ENCODE measurements at places on chromosomes 1 and 21.

DNA sequence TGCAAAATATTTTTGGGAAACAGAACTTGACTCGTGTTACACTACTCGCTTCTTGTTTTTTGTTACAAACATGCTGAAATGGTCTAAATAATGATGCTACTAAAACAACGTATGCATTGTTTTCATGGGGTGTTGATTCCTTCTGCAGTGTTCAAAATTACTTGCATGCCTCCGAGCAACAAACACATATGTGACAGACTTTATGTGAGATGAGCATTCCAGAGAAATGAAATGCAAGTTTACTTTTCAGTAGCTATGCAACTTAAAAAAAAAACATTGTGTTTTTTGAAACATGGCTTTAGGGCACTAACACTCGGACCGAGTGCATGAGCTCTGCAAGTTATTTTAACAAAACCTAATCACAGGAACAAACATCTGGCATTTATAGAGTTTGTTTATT lies 84.8 kb downstream of the CAMTA1 start:
- DNase-seq = no peak

DNA sequence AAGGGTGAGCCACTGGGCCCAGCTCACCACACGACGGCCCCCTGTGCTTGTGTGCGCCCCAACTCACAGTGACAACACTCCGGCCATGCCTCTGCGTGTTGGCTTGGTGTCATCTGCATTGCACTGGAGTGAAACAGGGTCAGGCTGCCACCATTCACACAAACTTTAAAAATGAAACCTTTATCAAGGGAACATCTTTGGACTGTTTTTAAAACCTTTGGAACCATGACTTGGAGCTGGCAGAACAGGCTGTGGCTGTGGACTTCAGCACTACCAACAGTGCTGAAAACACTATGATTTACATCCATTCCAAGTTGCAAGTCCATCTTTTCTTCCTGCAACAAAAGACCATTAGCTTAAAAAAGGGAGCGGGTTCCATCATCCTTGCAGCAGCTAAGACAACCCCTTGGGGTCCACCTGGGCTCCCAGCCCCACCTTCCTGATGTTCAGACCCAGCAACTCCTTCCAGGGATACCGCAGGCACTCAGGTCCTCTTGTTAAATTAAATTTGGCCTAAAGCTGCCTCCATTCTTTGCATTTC lies 25.6 kb downstream of the POFUT2 start:
- DNase-seq = no peak

DNA sequence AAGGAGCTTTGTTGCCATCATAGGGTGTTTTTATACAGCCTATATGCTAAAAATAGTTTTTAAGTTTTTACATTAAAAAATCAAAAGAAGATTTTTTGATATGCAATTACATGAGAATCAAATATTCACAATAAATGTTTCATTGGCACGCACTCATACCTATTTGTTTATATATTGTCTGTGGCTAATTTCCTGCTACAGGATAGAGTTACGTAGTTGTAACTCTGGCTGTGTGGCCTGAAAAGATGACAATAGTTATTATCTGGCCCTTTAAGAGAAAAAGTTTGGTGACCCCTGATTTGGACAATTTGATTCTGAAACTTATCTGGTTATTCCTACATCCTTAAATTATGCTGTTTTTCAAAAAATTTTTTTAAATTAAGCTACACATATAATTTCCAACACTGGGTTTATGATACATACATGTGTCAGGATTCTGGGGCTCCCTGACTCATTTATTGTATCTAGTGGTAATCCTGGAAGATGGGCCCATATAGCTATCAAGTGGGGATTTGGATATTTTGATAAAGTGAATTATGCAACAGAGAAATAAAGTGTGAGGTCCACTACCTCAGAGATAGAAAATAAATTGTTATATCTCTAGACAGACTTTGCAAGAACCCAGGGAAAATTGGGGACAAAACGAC lies 370.2 kb upstream of the LYPLAL1 start:
- no peak for DNase-seq

GRCh38 chr1:156901966-156902915 lies 8.7 kb downstream of the PEAR1 start:
- DNase-seq = no peak

DNA sequence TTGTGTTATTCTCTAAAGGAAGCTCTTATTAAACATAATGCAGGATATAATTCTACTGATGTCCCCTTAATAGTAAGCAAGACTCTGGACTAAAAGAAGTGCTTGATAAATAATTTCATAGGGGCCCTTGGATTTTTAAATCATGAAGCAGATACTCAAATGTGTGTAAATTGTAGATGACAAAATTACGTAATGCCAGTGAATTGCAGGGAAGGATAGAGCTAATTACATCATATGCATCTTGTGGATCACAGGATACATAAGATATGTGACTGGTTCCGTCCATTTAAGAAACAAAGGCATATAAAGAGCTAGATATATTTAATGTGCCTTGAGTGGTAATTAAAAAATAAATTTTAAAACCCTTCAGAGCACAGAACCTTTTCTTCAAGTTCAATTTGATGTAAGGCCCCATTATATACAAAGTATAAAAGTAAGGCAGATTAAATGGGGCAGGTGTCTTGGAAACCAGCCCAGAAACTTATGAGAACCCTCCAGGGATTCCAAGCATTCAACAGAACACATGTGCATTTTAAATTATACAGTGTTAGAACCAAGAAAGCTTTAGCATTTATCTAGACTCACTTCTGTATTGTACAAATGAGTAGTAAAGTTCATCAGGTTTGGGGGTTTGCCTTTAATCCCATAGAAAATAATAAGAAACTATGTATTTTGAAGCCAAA lies 190.4 kb downstream of the NCAM2 start:
- no peak for DNase-seq

DNA sequence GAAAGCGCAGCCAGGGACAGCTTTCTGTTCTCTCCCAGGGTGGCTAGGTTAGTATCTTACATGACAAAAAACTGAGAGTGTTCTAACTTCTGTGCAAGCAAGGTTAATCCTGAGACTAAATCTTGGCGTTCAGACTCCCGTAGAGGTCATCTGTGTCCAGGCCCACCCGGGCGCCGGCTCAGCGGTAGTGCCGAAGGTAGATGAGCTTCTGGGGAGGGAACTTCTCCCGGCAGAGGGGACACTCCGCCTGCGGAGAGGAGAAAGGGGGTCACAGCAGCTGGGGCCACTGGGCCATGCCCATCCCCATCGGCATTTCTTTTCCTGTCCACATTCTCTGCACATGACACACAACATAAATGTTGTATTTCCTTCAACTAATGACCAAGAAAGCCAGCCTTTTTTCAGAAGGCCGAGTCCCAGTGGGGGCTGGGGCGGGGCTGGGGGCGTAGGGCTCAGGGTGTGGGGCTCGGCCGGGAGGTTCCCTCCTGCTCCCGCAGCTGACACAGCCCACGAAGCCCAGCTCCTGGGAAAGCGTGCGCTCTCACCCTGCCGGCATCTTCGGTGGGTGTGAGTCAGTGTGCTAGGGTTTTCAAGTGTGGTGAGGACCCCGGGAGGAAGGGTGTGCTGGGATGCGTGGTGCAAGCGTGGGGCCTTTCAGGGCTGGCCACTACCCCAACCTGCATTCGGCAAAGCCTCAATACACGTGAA lies 6.6 kb downstream of the PEX10 start:
- DNase-seq = no peak

DNA sequence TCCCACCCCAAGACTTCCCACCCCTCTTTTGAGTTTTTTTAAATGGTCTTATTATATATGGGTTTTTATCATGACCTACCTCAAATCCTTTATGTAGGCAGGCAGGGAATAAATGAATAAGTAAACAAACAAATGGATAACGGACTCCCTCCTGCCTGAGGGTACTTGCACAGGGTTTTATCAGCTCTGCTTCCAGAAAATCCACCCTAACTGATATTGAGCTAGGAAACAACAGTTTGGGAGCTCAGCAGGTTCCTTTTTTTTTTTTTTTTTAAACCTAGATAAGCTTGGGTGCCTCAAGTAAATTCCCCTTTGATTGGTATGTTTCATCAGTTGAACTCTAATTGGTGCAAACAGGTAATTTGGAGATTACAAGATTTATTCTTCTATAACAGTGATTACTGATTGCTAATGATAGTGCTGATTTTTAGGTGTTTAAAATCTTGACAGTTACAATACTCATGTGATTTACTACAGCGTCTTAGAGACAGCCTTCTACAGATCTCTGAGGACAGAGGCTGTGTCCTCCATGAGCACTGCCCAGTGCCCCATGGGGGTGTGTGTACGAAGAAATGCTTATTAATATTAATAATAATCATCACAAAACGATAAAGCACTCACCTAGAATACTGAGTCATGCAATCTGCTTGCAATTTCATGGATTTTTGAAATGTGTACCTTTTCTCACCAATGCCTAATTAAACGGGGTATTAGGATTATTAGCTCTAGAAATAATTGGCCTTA lies 347.4 kb downstream of the RRAGC start:
- DNase-seq = no peak

GRCh38 chr1:43832255-43832654 lies 101.3 kb upstream of the ARTN start:
- DNase-seq = no peak

GRCh38 chr1:207500306-207500705 lies 4.3 kb downstream of the CR1 start:
- DNase-seq = no peak

DNA sequence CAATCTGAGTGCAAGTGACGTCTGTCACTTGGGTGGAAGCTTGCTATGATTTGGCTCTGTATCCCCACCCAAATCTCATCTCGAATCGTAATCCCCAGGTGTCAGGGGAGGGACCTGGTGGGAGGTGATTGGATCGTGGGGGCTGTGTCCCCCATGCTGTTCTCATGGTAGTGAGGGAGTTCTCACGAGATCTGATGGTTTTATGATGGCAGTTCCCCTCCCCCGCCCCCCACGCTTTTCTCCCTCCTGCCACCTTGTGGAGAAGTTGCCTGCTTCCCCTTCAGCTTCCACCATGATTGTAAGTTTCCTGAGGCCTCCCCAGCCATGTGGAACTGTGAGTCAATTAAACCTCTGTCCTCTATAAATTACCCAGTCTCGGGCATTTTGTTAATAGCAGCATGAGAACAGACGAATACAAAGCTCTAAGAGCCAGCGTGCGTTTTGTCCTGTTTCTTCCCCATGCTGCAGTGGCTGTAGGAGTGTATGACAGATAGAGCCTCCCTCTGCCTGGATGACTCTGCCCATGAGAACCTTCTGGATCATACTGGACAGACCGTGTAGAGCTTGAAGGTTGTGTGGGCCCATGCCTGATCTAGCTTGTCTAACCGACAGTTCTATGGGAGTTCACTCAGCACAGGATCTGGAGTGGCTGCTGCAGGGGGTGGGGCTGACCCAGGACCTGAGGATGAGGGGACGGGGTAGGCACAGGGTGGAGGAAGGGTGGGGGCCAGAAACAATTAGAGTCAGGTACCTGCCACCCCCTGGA lies 139.7 kb upstream of the ERRFI1 start:
- no peak for DNase-seq

- no peak for DNase-seq
Measured at GRCh38 chr21:14500873-14501272, 45.2 kb downstream of the SAMSN1 start.

GRCh38 chr1:96804648-96805047 lies 83.1 kb downstream of the PTBP2 start:
- no peak for DNase-seq

GRCh38 chr1:26483980-26484379 lies 11.7 kb downstream of the HMGN2 start:
- DNase-seq = no peak

DNA sequence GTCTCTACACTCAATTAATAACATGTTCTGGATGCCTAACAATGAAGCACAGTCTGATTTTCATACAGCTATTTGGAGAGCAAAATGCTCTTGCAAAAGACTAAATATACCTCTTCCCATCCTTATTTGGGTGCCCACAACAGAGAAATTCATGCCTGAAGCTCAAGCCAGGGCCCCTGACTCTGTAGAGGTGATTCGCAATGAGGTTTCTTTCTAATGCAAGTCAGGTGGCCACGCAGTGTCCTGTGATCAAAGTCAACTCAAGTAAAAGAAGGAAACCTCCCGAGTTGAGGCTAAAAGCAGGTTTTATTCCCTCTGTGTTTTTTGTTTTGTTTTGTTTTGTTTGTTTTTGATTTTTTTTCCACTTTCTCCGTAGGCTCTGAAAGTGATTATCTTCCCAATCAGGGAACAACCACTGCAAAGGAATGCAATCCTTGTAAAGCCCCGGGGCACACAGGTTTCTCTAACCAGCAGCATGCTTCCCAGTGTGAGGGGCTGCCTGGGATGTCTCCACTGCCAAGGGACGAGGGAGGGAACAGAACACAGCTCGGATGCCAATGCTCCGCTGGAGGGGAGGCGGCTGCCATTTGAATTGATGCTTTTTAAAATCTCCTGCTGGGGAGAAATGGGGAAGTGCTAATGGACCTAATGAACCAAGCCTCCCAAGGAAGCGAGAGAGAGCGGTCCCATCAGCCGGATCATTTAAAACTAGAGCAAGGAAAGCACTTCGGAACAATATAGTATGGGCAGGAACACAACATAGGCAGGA lies 73.8 kb upstream of the SSX2IP start:
- no peak for DNase-seq

GRCh38 chr1:68868606-68869005 lies 371.7 kb upstream of the DEPDC1 start:
- no peak for DNase-seq

- DNase-seq = no peak
Measured at GRCh38 chr21:14572204-14572780, 26.2 kb upstream of the SAMSN1 start.
